NCI-H524 (cell line): ENCODE measurements at places on chromosomes 12 and 14.
A peak's percentile ranks its signal among the peaks of the same experiment; 100 is the strongest.

DNA sequence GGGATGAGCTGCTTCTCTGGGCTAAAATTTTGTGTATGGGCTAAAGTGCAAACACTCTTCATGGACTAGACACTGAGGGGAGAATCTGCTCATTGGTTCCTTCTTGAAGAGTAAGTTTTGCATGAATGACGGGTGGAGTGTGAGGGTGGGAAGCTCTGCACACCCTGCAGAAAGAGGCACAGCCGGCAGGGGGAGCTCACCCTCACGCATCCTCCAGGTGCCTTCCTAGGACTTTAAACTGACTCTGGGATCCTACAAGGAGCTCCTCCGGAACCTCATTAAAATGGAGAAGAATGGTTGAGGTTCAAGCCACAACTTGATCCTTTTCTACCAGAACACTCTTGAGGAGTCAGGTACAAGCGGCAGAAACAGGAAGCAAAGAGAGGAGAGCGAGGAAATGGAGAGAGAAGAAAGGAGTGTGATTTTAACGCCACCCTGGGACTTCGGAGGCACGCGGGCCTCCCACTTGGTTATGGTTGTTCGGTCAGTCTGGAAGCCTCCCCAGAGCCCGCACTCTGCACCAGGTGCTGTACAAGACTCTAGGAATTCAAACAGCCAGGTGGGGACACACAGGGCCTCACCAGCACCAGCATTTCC is 87.5 kb downstream of the SETD3 start:
- DNase-seq, result no peak

DNA sequence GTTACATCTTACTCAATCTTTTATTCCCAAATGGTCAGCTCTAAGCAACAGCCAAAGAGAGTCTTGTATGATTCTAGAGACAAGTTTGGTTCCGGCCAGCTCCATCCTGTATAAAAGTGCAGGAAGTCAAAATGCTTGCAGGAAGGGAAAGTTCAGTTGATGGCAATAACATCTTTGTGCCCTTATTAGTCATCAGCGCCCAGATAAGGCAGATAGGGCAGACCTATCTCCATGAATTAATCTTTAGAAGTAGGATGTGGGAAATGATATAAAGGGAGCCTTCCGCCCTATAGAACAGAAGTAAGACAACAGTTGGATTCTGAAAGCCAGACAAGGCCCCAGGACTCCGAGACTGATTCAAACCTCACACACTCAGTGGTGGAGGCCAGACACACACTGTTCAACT is 6.4 kb downstream of the GNS start:
- DNase-seq, result no peak

- DNase-seq, result peak; percentile 72
Observed at GRCh38 chr12:109592195-109592904, 18.8 kb downstream of the MVK start.

DNA sequence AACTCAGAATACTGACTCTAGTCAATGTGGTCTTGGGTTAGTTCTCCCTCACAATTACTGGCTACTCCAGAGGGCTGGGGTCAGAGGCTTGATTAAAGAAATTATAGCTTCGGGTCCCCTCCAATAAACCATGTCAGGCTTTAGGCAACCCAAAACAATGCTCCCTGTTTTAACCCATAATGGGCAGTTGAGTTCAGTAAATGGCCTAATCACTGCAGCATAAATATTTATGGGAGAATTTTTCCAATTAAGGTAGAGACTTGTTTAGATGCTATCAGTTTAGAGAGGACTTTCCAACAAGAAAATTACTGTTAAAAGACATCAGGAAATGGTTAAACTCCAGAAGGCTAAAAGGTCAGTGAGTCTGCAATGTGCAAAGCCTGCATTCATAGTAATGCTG is 389.2 kb upstream of the PRICKLE1 start:
- no peak for DNase-seq

GRCh38 chr12:69332815-69333358 is 15.3 kb upstream of the LYZ start:
- no peak for DNase-seq

DNA sequence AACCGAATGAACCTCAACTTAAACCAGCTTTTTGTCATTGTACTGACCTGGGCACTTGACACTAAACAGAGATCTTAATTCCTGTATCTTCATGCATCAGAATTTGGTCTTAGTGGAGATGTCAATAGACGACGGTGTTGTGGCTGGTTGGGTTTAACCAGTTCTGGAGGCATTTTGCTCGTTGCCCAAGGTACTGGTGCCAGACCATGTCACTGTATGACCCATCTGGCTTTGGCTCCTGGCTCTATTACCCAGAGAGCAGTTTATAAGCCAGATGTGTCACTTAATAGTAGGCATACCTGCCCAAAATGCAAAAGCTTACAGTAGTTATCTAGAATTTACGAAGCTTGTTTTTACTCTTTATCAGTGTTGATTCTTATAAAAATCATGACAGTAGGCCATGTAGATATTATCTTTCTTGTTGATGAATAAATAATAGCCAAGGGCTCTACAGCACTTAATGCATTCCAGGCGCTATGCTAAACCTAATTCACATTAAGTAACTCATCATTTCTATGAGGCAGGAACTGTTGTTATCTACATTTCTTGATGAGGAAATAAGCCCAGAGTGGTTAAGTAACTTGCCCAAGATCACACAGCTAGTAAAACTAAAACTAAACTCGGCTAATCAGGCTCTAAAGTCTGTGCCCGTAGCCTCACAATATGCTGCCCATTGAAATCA is 179.7 kb upstream of the HIF1A start:
- DNase-seq, result no peak

- no peak for DNase-seq
Observed at GRCh38 chr14:106551265-106551664, 1024.9 kb downstream of the TMEM121 start.

- DNase-seq, result no peak
Observed at GRCh38 chr12:109783965-109784244, 49.3 kb downstream of the TRPV4 start.

GRCh38 chr12:71589478-71589881 is 74.2 kb downstream of the ZFC3H1 start:
- no peak for DNase-seq

DNA sequence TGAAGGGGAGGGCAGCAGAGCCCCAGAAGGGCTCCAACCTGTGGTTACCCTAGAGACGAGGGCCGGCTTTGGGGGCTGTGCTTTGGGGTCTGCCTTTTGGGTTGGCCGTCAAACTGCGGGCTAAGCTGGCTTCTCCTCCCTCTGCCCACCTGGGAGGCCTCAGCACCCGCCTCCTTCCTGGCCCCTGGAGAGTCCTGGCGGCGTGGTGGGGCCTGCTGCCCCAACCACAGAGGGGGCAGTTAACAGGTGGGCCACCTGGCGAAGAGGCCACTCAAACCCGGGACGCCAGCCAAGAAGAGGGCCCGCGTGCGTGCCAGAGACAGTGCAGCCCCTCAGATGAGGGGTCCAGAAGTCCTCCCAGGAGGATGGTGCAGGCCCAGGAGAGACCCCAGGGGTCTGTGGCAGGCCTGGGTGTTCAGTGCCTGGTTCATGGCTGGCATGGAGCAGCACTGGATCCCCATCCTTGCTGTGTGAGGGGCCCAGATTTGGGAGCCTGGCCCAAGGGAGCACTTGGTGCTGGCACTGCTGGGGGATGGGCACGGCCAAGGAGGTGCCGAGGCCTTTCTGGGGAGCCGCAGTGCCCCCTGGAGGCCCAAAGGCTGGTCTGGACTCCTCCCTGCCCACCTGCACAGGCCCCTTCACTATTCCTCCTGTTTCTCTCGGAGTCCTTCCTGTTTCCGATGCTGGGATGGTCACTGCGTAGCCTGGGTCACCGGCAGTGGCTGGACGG is 48.8 kb downstream of the LRCOL1 start:
- DNase-seq, result peak; percentile 45

GRCh38 chr14:96126339-96126782 is 78.3 kb upstream of the BDKRB2 start:
- no peak for DNase-seq

DNA sequence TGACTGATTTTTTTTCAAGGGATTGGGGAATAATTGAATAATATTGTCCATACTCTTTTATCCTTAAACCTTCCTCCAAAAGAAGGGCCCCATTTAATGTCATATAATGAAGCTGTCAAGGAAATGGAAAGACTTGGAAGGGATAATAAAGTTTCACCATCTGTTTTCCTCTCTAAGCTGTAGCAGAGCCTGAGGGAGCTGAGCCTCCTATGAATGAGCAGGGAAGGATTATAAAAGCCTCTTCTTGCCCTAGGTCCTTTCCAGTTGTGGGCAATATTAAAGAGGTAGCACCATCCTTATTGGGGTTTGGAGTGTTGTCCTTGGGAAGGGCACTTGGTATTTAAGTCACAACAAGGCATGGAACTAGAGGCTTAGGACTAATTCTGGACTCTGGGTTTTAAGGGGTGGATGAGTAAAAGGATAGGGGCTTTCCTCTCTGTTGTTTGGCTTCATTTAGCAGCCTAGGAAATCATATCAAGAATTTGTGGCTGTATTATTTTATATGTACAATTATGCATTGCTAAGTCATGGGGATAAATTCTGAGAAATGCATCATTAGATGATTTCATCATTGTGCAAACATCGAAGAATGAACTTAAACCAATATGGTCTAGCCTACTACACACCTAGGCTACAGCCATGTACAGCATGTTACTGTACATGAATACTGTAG is 408.5 kb upstream of the DCN start:
- peak; percentile 70 for DNase-seq

- no peak for DNase-seq
Observed at GRCh38 chr12:111178181-111179081, 190.5 kb downstream of the PHETA1 start.

- no peak for DNase-seq
Observed at GRCh38 chr14:91851563-91851962, 15.8 kb downstream of the TC2N start.

DNA sequence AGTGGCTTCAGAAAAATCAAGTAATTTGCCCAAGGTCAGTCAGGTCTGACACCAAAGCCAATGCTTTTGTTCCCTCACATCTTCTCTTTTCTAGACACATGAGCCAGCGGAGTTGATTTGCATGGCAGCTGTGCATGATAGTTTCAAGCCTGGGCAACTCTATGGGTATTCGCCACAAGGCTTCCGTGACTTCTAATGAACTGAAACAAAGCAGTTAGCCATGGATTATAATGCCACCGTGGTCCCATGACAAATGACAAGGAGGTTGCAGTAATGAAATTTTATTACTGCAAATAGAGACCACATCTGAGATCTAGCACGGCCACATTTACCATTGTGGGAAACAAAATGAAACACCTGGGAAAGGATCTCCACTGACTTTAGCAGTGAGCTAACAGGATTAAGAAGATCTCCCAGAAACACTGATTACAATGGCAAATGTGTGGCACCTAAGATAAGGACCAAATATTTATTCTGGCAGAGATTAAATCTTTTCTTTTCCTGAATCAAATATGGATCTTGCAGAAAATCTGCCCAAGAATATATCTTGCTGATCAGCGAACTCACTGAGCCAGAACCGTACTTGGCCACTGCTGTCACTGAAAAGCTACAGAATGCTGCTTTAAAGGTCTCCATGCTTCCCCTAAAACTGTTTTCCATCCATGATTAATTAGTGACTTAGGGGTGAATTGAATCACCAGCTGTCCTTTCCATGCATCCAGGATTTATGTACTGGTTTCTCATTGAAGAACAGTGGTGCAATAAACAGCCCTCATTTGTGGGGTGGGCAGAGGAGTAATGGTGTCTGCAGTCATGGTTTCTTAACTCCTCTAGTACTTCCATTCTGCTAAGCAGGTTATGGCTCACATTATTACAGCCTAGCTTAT is 551.0 kb downstream of the DIO2 start:
- peak; percentile 89 for DNase-seq
